ENCODE measurements at places on chromosomes 1 and 21. TPM values are rescaled to one million over a fixed set of nuclear protein-coding genes. Genes with fewer than 3 reads are reported as not detected.

GRCh38 chr21:39866093-39866492, 1.1 kb upstream of the PCP4 start:
- no peak overlapping the region for H3K4me3 ChIP-seq
- H3K27ac ChIP-seq = no peak overlapping the region
- no peak for DNase-seq
- peaks cover 3% of the 10 kb centered on the region for H3K4me1 ChIP-seq
- no peaks in the 10 kb centered on the region for H3K36me3 ChIP-seq

Gene ITGB2
- total RNA-seq = 182 TPM

DNA sequence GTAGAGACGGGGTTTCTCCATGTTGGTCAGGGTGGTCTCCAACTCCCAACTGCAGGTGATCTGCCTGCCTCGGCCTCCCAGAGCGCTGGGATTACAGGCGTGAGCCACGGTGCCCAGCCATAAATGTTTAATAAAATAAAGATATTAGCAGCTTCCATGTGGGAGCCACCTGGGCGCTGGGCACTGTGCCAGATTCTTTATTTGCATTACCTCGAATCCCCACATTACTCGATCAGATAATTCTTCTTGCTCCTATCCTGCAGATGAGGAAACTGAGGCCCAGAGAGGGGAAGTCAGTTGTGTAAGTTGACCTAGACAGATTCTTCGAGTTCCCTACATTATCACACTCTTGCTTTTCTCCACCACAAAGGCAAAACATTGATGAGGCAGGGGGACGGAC, 24.9 kb upstream of the TENT5B start:
- no peak for DNase-seq
- H3K4me1 ChIP-seq = no peaks in the 10 kb centered on the region
- no peaks in the 10 kb centered on the region for H3K27me3 ChIP-seq
- H3K4me3 ChIP-seq = no peak overlapping the region
- no peak overlapping the region for H3K27ac ChIP-seq
- H3K36me3 ChIP-seq = no peaks in the 10 kb centered on the region

- H3K4me3 ChIP-seq = no peak overlapping the region
- no peak for DNase-seq
- H3K27ac ChIP-seq = no peak overlapping the region
- no peaks in the 10 kb centered on the region for H3K4me1 ChIP-seq
- H3K27me3 ChIP-seq = peaks cover 10% of the 10 kb centered on the region
- H3K36me3 ChIP-seq = no peaks in the 10 kb centered on the region
Observed at GRCh38 chr21:37865156-37865555, 51.1 kb downstream of the KCNJ6 start.

Gene SLC2A5
- total RNA-seq = not detected

DNA sequence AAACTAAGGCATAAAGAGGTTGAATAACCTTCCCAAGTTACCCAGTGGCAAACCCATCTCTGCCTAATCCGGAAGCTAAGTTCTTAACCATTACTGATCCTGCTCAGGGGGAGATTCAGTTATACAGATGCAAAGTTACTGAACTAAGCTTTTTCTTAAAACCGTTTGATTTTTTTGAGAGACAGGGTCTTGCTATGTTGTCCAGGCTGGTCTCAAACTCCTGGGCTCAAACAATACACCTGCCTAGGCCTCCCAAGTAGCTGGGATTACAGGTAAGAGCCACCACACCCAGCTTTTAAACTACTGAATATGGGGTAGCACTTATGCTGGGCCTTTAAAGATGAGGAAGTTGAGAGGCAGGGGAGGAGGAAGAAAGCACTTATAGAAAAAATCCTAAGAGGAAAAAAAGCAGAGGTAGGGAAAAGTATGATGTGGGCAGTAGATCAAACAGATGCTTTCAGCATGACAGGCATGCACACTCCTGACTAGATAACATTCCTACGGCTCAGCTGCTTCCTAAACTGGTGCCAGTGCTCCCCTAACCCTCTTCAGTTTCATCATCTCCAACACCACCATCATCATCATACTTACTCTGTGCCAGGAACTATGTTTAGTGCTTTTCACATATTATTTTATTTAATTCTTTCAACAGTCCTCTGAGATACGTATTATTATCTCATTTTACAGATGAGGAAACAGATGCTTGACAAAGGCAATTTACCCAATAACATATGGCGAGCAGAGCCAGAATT, 5.8 kb downstream of the PAFAH2 start:
- peaks cover 7% of the 10 kb centered on the region for H3K36me3 ChIP-seq
- no peaks in the 10 kb centered on the region for H3K27me3 ChIP-seq
- H3K4me1 ChIP-seq = peaks cover 52% of the 10 kb centered on the region
- DNase-seq = no peak
- H3K27ac ChIP-seq = peak overlapping the region; percentile 13
- H3K4me3 ChIP-seq = no peak overlapping the region

- no peak overlapping the region for H3K27ac ChIP-seq
- H3K4me3 ChIP-seq = no peak overlapping the region
- peaks cover 2% of the 10 kb centered on the region for H3K4me1 ChIP-seq
- H3K27me3 ChIP-seq = peaks cover 7% of the 10 kb centered on the region
- H3K36me3 ChIP-seq = no peaks in the 10 kb centered on the region
- DNase-seq = no peak
Observed at GRCh38 chr1:183327434-183328290, 90.5 kb downstream of the NMNAT2 start.

GRCh38 chr1:119790451-119791198, 20.6 kb downstream of the REG4 start:
- peaks cover 7% of the 10 kb centered on the region for H3K4me1 ChIP-seq
- no peaks in the 10 kb centered on the region for H3K36me3 ChIP-seq
- DNase-seq = no peak

Gene ZNF695
- 0.52 TPM for total RNA-seq

Gene NOTCH2
- total RNA-seq = 43.9 TPM

Gene MCOLN2
- total RNA-seq = 8.4 TPM

Gene CD160
- total RNA-seq = not detected

Gene GSTM1
- total RNA-seq = not detected

Gene ENAH
- 2.0 TPM for total RNA-seq

DNA sequence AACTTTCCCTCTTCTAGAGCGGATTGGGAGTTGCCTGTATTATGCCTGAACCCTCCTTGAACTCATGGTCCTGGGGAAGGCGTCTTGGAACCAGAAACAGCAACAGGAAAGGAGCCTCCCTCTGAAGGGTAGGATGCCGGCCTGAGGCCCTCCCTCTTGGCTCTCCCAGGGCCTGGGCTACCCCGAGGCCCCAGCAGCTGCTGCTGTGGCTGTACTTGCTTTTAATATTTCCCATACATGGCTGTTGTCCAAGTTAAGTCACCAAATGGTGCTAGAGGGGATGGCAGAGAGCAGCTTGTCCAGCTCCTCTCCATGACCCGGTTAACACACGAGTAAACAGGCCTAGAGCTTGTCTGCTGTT, 10.5 kb downstream of the CHRNB2 start:
- H3K4me1 ChIP-seq = no peaks in the 10 kb centered on the region
- no peak overlapping the region for H3K27ac ChIP-seq
- no peaks in the 10 kb centered on the region for H3K27me3 ChIP-seq
- H3K4me3 ChIP-seq = no peak overlapping the region

DNA sequence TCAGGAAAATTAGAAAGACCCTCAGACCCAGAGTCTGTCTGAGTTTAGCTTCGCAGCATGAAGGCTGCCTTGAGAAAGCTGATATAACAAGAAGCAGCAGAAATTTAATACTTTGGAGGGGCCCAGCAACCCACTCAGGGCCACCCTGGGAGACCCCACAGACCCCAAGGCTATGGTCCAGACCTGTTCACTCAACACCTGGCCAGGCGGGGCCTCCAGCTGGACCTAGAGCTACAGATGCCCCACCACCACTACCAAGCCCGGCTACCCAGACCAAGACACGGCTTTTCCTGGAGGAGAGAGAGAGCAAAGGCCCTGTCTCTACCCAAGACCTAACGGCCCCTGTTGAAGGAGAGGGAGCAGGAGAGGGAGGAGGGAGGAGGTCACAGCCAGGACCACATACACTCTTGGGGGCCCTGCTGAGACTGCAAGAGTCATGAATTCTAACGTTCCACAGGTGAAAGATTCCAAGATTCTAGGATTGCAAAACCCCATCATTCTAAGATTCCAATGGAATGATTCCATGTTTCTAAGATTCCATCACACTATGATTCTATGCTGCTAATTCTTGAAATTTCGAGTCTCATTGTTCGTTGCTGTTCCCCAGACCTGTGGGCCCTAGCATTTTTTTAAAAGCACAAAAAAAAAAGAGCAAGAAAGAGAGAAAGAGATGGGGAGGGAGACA, 53.2 kb downstream of the LACTBL1 start:
- no peak for DNase-seq
- no peak overlapping the region for H3K4me3 ChIP-seq
- peaks cover 2% of the 10 kb centered on the region for H3K27me3 ChIP-seq
- no peaks in the 10 kb centered on the region for H3K4me1 ChIP-seq
- no peaks in the 10 kb centered on the region for H3K36me3 ChIP-seq

Gene GJB3
- total RNA-seq = not detected

Gene CACHD1
- 2.6 TPM for total RNA-seq

- no peaks in the 10 kb centered on the region for H3K36me3 ChIP-seq
- DNase-seq = no peak
- H3K4me1 ChIP-seq = peaks cover 34% of the 10 kb centered on the region
- no peaks in the 10 kb centered on the region for H3K27me3 ChIP-seq
- H3K4me3 ChIP-seq = no peak overlapping the region
- no peak overlapping the region for H3K27ac ChIP-seq
Observed at GRCh38 chr1:192512426-192513162, 63.0 kb upstream of the RGS1 start.

DNA sequence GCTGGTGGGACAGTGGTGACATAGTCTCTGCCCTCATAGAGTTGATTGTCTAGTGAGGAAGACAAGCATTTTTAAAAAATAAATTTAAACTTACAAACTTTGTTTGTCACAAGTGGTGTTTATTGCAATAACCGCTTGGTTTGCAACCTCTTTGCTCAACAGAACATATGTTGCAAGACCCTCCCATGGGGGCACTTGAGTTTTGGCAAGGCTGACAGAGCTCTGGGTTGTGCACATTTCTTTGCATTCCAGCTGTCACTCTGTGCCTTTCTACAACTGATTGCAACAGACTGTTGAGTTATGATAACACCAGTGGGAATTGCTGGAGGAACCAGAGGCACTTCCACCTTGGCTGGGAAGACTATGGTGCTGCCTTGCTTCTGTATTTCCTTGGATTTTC, 58.4 kb downstream of the LAMC2 start:
- no peak overlapping the region for H3K27ac ChIP-seq
- H3K4me3 ChIP-seq = no peak overlapping the region
- no peak for DNase-seq
- H3K4me1 ChIP-seq = no peaks in the 10 kb centered on the region

DNA sequence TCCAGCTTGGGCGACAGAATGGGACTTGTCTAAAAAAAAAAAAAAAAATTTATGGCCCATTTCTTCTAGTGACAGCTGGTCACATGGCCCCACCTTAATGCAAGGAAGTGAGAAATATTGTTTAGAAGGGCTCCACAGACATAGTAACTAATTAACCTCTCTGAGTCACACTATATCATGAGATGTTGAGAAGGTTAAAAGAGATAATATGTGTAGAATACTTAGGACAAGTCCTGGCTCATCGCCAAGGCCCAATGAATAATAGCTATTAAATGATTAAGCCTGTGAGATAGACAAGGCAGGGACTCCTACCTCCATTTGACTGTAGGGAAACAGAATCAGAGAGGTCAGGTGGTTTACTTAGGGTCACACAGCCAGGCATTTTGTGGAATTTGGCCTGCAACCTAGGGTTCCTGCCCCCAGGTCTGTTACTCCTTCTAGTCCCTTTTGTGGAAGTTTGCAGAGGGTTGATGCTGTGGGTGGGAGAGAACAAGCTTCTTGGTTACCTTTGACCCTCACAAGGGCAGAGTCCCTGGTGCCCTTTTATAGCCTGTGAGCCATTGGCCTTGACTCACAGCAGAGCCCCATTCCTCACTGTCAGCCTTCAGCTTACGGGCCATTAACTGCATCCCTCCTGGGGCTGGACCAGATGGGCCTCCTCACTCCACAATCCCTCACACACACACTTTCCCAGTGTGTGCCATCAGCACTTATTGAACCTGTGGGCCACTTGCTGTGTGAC, 48.5 kb downstream of the OPRD1 start:
- no peak overlapping the region for H3K4me3 ChIP-seq
- H3K27me3 ChIP-seq = no peaks in the 10 kb centered on the region
- DNase-seq = no peak
- H3K36me3 ChIP-seq = no peaks in the 10 kb centered on the region
- H3K27ac ChIP-seq = no peak overlapping the region

GRCh38 chr1:63690966-63691700, 82.7 kb upstream of the ROR1 start:
- no peak for DNase-seq
- no peak overlapping the region for H3K27ac ChIP-seq
- H3K4me3 ChIP-seq = no peak overlapping the region
- no peaks in the 10 kb centered on the region for H3K36me3 ChIP-seq
